Activated CD4-positive, alpha-beta T cell treated with anti-CD3 and anti-CD28 coated beads, Interleukin-2, amount 10 ng/mL, durations not matched to agents 7 days and 5 days (primary cell): ENCODE measurements at places on chromosomes 12 and 14.

GRCh38 chr12:38144049-38144448 lies 172.5 kb upstream of the ALG10B start:
- no peak for DNase-seq

DNA sequence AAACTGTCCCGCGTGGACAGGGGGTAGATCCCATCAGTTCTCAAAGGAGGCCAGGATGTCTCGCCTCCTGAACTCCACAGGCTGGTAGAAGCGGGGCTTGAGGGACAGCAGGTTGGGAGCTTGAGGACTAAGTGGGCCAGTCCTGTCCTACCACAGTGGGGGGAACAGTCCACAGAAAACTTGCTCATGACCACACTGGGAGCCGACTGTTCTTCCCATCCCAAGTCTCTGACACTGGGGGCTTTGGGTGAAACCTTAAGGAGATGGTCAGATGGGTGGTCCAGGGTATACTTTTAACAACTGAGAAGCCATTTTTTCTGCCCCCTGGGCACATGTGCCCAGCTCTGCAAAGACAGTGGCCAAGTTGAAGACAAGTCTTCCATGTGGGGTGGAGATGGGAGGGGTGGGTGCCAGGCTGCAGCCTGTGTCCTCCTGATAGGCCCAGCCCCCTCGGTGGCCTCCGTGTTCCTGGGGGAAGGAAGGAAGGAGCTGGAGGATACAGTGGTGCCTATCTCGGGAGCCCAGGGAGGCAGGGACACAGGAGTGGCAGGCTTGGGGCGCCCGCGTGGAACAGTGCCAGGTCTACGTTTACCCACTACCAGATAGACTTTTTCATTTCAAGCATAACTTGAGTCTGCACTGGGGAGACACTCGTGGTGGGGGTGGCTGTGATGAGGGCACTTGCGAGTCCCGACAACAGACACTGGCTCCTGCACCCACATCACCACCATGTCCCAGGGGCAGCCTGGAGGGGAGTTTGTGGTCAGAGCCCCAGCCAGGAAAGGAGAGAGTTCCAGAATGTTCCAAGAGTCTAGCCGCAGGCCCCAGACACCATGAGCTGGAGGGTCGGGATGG lies 14.7 kb downstream of the RHOF start:
- no peak for DNase-seq

DNA sequence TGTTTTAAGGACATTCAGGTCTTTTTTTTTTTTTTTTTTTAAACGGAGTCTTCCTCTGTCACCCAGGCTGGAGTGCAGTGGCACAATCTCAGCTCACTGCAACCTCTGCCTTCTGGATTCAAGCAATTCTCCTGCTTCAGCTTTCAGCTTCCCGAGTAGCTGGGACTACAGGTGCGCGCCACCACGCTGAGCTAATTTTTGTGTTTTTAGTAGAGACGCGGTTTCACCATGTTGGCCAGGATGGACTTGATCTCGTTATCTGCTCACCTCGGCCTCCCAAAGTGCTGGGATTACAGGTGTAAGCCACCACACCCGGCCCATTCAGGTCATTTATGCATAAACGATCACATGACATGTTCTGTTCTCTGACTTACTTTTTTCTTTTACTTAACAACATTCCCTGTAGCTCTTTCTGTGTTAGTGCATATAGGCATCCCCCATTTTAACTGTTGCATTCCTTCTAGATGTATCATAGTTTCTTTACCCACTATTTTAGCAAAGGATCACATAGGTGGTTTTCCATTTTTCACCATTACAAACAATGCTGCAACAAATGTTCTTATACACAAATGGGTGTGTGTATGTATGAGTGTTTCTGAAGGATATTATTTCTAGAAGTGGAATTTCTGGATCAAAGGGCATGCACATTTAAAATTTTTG lies 74.2 kb downstream of the ARF6 start:
- DNase-seq: no peak

- no peak for DNase-seq
These were observed 705.6 kb upstream of the FOXG1 start for GRCh38 chr14:28061006-28061405.

DNA sequence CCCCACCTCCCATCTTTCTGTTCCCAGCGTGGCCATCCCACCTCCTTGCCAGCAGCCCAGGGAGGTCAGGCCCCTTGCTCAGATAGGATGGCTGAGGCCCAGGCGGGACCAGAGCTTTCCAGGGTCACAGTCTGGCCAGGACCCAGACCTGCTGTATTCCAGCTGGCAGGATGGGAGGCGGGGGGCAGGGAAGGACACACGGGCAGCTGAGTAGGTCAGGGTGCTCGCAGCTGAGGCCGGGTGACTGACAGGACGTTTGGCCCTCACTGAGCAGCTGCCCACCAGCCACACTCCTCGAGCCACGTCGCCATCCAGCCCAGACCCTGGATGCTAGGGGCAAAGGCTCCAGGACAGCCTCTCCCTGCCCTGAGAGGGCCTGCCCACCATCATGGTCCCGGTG lies 4.0 kb downstream of the NUDT14 start:
- no peak for DNase-seq
